Activated CD4-positive, alpha-beta T cell treated with anti-CD3 and anti-CD28 coated beads, Interleukin-10, Interleukin-2, amounts not matched to agents 100 ng/mL and 50 ng/mL, durations not matched to agents 16 hours and 8 hours (primary cell): ENCODE measurements at places on chromosomes 3 and 15.

GRCh38 chr3:66256806-66257205 is 36.0 kb downstream of the SLC25A26 start:
- DNase-seq: no peak

DNA sequence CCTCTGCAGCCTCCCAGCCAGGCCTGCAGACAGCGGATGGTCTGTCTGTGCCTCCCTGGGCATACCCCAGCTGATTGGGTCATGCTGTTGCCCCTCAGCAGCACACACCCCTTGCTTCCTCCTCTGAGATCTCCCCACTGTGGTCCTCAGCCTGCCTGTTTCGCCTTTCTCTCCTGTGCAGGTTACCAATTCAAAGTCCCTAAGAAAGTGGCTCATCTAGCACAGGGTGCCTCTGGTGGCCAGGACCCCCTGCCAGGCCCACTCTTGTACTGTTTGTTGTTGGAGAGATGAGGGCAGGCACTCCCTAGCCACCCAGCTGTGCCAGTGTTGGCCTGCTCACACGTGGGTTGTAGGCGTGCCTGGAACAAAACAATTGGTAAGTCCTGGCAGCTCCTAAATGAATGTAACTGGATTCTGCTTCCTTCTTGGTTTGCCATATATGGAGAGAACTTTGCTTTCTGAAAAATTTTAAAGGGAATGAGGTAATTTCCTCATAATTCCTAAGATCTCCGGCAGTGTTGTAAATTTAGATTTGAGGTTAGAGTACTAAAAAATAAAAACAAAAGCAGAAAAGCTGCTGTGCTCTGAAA is 213.2 kb upstream of the IL12A start:
- no peak for DNase-seq

DNA sequence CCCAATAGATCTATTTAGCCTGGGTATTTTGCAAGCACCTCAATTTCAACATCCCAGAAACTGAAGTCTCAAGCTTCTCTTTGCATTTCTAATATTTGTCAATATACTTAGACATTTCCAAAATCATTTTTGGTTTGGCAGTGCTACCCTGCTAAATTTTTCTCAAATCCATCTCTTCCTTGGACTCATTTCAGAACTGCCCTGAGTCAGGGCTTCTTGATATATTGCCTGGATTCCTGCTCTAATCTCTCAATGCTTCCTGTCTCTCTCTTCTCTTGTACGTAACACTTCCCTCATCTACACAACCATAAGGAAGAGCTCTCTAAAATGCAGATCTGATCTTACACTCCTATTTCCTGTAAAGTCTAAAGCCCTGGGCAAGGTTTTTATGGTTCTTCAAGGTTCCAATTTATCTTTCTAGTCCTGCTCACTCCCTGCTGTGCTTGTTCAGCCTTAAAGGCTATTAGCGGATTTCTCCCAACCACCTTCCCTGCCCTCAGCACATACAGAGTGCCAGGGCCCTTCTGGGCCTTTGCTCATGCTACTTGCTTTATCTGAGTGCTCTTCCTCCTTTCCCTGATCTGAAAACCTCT is 53.0 kb upstream of the MME start:
- DNase-seq: no peak

- DNase-seq: no peak
These were observed 492.6 kb downstream of the TUSC7 start for GRCh38 chr3:117201901-117202774.

DNA sequence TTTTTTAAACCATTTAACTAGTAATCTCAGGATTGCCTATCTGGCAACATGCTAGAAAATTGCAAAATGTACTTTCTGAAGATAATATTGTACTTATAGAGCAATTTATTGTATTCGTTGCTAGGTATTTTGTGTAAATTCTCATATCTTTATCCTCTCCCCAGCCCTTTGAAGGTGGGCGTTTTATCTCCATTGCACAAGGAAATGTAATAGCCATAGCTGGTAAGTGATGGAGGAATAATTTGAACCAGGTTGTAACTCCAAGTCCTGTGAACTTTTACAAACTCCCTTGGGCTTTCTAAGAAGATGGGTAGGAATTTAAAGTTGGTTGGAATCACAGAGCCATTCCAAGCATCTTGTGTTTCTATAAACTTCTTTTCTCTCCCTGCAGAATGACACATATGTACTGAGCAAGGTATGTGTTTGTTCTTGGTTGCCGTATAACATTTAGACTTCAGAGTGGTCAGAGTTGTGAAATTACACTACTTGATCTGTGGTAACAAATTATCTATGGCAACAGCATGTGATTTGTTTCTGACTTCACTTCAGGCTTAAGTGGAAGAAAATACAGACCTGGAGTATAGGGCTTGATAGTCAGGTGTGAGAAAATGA is 170.9 kb downstream of the AKAP13 start:
- DNase-seq: no peak

- DNase-seq: no peak
These were observed 21.8 kb upstream of the XCR1 start for GRCh38 chr3:46049093-46049492.

- DNase-seq: no peak
These were observed 87.2 kb upstream of the XCR1 start for GRCh38 chr3:46114323-46114988.

GRCh38 chr3:13209634-13209997 is 136.4 kb upstream of the IQSEC1 start:
- no peak for DNase-seq

DNA sequence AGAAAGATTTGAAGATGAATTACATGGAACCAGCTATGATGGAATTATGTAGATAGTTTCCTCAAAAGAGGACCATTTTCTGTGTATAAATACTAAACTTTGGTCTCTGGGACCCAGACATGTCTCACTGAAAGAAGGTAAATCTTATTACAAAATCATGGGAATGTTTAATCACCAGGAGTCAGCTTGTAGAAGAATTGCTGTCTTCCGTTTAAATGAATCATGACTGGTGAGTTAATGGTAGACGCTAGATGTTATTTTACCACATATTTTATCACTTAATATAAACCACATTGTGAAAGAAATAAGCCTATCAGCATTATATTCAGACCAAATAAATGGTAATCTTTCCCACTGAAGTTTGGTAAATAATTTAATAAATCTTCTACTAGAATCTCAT is 322.3 kb upstream of the SUCLG2 start:
- no peak for DNase-seq

DNA sequence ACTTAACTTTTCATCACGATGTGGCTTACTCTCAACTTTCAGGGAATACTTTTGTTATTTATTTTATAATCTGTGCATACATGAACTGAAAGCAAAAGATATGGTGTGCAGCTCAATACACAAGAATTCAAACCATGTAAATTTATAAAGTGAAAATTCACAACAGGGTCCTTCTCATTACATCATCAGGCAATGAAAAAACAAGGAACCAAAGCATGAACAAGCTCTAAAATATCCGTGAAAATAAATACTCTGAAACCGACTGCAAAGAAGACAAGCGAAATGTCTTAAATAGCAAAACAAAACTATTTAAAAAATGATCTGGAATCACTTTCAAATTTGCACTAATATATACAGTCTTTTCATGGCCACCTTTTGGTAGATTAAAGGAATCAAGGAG is 28.9 kb downstream of the GNB5 start:
- DNase-seq: no peak

DNA sequence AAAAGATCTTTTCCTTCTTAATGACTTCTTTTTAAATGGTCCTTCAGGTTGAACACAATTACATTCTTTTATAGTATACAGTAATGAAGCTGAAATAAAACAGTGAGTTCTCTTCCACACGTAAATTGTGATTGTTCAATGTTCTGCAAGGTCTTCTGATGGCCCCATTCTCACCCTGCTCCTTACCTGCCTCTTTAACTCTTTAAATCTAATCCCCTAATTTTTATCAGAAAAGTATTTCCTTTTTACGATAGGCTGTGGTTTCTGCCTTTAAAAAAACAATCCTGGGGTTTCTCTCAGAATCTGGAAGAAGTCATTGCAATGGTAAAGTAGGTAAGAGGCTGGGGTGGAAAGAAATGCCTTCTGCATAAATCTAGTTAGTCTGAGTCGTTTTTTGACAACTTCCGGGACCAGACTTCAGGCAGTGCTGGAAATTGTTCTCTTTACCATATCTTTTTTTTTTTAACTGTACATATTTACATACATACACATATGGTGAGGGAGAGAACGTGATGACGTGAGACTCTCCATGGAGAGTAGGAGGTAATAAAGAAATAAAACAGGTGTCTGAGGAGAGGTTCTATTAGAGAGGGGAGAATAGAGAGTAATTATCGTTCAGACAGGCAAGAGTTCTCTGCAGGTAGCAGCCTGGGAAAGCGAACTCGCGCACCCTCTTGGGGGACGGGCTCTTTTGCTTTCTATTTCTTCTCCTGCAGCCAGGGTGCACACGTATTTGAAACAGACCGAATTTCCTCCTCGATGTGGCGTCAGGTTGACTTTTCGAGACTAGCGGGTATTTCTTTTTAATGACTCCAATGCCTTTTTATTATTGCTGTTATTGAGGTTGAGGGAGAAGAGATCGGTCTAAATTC is at the start of gene SIDT1:
SIDT1 (plus strand) TSS at position 730 of the 872 bp plus-strand sequence. CDS start 467 bp downstream, outside the sequence.
- peak; percentile 80 for DNase-seq

GRCh38 chr3:120708408-120708807 is 26.4 kb upstream of the HGD start:
- no peak for DNase-seq

DNA sequence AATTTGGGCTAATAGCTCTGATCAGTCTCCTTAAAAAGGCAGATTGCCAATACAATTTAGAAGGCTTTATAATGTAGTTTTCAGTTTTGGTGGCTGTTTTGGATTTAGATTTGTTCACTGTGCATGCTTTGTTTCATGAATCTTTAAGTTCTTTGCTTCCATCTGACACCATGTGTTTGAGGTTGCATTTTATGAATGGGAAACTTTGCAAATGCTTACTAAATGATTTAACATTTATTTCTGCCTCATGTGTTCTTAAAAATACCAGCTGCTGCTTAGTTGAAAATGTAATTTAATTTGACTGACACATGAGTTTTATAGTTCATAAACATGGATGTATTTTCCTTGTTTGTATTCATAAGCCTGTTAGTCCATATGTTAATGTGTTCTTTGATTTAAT is 78.6 kb downstream of the RNF13 start:
- no peak for DNase-seq

GRCh38 chr3:66093981-66094380 is 55.3 kb upstream of the MAGI1 start:
- DNase-seq: no peak

DNA sequence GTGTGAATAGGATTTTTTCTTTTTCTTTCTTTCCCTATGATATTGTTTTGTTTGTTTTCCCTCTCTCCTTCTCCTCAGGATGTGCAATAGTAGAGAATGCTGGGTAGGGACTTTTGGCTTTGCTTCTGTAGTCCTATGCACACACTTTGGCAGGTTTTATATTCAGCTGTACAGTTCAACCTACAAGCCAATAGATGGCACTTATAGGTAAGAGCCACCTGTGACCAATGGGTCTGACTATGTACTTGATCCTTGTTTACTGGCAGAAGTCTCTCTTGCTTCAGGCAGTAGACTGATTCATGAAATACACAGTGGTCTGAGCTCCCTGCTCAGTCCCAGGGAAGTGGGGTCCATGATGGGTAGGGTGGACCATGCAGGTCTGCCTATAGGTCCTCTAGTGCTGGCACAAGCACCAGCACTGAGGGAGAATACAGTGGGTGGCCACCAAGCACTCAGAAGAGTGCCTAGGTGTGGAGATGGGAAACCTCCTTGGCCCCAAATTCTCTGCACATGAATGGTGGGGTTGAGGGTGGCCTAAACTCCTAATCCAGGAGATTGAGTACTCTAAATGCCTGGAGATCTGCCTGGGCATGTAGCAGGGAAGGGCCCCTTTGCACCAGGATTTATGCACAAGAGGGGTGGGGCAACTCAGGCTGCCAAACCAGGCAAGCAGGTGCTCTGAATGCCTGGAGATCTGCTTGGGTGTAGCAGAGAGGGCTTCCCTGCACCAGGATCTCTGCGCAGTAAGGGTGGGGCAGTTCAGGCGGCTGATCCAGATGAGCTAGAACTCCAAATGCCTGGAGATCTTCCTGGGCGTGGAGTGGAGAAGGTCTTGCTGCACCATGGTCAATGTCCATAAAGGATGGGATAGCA is 176.1 kb downstream of the DOCK3 start:
- no peak for DNase-seq
